ENCODE measurements at places on chromosomes 16 and 17.

GRCh38 chr17:17669580-17670235 lies 11.6 kb upstream of the RAI1 start:
- peak; percentile 44 for DNase-seq

- peak; percentile 71 for DNase-seq
Measured at GRCh38 chr16:12067714-12068401, 91.3 kb downstream of the SNX29 start.

- no peak for DNase-seq
Measured at GRCh38 chr17:44083250-44083849, 12.8 kb downstream of the G6PC3 start.

GRCh38 chr16:66961914-66962313 lies 848 bp downstream of the CES3 start:
- DNase-seq = peak; percentile 78

GRCh38 chr16:57889522-57889921 lies 81.4 kb downstream of the CNGB1 start:
- no peak for DNase-seq

DNA sequence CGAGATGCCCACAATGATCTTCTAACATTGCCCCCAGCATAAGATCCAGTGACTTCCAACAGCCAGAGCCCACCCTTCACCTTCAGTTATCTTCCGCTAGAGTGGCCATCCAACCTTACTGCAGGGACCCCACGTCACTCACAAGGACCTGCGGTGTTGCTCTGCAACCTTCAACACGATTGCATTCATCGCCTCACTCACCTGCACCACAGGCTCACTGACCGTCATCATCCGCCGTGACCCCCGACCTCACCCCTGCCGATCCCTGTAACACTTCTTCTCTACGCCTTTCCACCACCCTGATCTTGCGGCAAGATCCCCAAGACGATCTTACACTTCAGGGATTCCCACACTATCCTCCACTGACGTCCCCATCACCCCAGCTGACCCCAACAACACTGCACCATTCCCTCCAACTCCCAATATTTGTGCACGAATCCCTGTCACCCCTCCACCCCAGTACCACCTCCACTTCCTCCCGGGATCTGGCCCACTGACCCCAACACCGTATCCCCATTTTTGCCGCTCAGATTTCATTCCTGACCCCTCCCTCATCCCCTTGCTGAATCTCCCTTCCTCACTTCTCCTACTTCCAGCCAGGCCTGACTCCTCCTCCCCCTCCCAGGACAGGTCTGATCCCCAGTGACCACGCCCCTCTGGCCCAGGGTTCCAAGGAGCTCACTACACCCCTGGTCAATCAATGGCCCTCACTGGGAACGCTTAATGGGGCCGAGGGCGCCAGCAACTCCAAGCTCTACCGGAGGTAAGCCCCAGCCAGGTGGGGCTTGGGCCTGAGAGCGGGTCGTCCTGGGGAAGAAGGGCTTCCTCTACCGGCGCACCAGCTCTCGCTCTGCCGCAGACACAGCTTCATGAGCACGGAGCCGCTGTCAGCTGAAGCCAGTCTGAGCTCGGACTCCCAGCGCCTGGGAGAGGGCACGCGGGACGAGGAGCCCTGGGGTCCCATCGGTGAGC lies 7.6 kb downstream of the RUNDC3A start:
- DNase-seq = no peak

GRCh38 chr17:75509528-75510258 lies 5.6 kb downstream of the CASKIN2 start:
- DNase-seq = no peak

DNA sequence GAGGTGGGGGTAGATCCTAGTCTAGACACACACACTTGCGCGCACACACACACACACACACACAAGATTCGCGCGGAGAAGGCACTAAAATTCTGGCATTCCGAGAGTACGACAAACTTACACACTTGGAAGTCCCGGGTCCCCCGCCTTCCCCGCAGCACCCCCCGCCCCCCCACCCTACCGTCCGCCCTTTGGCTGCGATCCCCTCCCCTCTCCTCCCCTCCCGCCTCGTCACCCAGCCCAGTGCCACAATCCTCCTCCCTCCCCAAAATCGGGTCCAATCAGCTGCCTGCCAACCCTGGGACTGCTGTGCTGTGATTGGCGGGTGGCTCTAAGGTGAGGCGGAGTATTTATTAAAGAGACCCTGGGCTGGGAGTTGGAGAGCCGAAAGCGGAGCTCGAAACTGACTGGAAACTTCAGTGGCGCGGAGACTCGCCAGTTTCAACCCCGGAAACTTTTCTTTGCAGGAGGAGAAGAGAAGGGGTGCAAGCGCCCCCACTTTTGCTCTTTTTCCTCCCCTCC lies at the start of gene SOX9:
TSS of gene SOX9 (plus strand) at position 379 of the 522 bp plus-strand sequence. CDS start 372 bp downstream, outside the sequence.
- DNase-seq = peak; percentile 98

DNA sequence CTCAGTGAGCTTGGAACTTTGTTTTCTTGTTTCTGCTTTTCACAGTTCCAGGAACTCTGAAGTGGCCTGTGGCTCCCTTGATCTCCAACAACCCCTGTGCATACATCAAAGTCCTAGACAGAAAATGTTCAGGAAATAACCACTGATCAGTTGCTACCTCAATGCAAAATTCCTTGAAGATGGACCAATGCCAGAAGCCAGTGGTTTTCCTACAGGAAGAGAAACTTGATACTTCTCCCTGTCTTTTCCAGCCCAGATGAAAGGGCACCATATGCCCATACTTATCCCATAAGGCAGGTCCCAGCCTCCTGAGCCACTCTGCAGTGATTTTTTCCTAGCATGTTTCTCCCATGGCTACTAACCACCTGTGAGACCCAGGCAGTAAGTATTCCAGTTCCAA lies 12.3 kb upstream of the CDRT4 start:
- DNase-seq = no peak

GRCh38 chr17:68763562-68763961 lies 162.4 kb upstream of the FAM20A start:
- no peak for DNase-seq

GRCh38 chr17:62600805-62601204 lies 26.7 kb upstream of the MRC2 start:
- no peak for DNase-seq

Measured in NCI-H1092 treated with DMSO at 0.1 percent for 48 hours (cell line).